Cortex of kidney (tissue), 1 donor: ENCODE measurements at places on chromosomes 5 and 9.

DNA sequence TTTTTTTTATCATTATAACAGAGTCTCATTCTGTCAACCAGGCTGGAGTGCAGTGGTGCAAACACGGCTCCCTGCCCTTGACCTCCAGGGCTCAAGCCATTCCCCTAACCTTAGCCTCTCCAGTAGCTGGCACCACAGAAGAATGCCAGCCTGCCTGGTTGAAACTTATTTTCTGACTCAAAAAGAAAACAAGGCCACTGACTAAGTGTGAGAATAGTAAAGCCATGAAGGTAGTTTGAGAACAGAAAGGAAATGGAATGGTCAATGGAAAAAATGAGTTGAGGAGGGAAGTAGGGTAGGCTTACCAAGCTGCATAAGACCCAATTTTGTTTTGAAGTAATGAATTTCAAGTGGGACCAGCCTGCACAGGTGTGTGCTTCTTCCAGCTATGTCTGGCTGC, 82.8 kb upstream of the RORB start:
- no peak for DNase-seq

DNA sequence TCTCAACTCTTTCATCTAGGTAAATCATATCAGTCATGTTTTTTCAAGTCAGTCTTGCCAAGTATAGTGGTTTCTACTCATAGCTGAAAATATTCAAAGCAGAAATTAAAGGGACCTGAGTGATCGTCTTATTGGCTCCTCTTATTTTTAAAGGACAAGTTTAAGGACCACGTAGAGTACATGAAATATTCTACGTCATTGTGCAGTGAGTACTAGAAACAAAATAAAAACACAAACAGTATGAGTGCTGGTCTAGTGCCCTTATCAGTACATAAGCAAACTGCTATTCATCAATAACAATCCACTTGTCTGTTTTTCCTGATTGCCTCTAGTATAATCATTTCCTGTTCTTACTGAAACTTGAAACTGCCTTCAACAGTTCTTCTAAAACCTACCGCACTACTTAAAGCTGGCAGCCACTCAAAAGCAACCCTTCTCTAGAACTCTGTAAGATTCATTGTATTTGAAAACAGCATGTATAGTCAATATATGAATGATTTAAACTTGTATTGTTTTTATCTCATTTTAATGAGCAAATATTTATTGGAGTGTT, 853.7 kb downstream of the TAF11L14 start:
- no peak for DNase-seq

GRCh38 chr5:171367424-171368370, 20.0 kb upstream of the NPM1 start:
- no peak for DNase-seq

- DNase-seq, result no peak
Measured at GRCh38 chr5:28408186-28408585, 1369.8 kb upstream of the CDH9 start.

- DNase-seq, result no peak
Measured at GRCh38 chr5:73644385-73644963, 18.5 kb downstream of the ARHGEF28 start.

GRCh38 chr5:76155536-76155935, 72.4 kb downstream of the SV2C start:
- DNase-seq, result no peak

DNA sequence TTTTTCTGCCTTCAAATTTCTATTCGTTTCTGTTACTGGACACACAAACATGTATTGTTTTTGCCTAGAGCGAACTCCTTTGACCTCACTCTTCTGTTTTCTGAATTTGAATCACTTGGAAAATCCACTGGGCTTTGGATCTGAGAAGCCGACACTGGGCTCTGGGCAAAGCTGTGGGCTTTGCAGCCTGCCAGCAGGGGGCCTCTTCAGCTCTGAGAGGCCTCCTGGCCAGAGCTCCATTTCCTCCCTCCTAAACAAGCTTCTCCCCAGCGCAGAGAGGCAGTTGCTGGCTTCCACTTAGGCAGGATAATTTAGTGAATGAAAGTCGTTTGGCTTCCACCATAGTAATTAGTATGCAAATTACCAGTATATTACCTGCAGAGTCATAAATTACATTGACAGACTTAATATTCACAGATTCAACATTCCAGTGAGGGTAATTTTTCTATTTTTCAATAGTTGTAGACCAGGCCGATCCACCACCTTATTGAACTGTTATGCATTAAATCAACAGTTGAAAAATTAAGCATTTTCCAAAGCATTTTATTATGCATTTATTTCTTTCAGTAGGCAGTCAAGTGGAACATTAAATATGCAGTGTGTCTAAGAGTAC, 104.0 kb upstream of the ZNF366 start:
- no peak for DNase-seq

DNA sequence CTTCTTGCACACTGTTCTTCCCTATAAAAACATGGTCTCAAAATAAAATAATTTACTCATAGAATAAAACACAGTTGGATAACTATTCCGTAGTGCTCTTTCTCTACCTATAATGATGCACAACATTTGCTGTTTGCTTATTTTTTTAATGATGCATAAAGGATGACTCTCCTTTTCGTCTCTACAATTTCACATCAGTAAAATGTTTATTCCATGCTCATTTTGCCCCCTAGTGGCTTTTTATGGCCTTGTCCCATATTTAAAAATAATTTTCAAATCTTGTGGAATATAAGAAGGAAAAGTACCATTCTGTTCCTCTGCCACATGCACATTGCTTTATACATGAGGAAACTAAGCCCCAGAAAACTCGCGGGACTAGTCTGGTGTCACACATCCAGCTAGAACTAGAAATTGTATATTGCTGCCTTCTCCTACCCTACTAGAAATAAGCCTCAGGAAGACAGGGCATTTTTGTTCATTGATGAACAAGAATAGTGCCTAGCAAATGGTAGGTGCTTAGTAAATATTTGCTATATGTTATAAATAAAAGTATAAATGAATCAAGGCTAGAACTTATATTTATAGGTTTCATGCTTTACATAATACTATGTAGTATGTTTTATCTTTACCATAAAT, 12.7 kb downstream of the KCTD16 start:
- DNase-seq, result no peak

- DNase-seq, result no peak
Measured at GRCh38 chr5:79193643-79194042, 42.3 kb upstream of the JMY start.

GRCh38 chr5:132473019-132473531, 17.5 kb downstream of the IRF1 start:
- DNase-seq, result no peak

GRCh38 chr5:34517249-34517648, 138.9 kb upstream of the RAI14 start:
- DNase-seq, result no peak
